Stimulated activated CD4-positive, alpha-beta T cell treated with anti-CD3 and anti-CD28 coated beads, Interleukin-4, amount 100 ng/mL, for 24 hours (primary cell): ENCODE measurements at places on chromosomes 5 and 9.

DNA sequence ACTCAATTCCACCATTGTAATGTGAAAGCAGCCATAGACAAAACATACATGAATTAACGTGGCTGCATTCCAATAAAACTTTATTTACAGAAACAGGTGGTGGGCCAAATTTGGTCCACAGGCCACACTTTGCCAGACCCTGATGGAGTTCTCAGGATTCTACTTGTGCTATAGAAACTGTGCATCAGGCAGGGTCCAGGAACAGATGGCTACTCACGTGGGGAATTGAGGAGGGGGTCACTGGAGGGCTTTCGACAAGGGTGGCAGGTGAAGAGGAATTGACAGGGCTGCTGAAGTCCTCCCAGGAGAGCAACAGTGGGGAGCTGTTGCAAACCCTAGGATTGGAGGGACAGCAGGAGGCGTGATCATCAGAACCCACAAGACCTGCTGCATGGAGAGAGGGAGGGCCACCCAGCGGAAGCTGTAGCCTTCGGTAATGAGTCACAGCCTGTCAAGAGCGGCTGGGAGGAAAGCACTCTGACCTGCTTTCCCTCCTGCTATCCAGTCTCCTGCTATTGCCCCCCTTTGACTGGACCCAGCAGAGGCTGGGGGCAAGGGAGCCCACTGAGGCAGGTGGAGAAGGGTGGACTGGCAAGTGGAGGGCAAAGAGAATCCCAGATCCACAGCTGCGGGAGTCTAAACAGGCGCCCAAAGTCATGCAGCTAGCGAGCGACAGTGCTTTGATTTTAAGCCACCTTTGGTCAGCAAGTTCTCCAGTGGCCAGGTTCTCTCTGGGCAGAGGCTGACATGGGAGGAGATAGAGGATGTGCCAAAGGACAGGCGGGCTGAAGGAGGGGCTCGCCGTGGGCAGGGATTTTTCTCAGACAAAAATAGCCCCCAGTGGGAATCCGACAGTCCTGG lies 138.3 kb upstream of the SMIM23 start:
- DNase-seq: no peak

GRCh38 chr5:164364237-164365208 lies 859.1 kb downstream of the MAT2B start:
- no peak for DNase-seq

DNA sequence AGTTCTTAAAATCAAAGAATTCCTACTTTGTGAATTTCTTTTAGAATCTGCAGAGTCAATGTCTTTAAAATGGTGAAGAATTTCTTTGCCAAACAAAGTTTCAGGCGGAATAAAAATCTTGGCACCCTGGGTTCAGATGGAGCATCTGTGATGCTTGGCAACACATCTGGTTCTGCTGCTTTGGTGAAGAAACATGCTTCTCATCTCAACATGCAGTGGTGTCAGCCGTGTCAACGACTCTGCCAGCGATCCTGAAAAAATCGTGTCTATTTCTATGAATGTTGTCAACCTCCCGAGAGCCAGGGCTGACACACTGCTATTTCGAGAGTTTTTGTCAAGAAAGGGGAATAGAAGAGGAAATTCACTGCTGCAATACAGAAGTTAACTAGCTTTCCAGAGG lies 151.5 kb downstream of the SLF1 start:
- no peak for DNase-seq

DNA sequence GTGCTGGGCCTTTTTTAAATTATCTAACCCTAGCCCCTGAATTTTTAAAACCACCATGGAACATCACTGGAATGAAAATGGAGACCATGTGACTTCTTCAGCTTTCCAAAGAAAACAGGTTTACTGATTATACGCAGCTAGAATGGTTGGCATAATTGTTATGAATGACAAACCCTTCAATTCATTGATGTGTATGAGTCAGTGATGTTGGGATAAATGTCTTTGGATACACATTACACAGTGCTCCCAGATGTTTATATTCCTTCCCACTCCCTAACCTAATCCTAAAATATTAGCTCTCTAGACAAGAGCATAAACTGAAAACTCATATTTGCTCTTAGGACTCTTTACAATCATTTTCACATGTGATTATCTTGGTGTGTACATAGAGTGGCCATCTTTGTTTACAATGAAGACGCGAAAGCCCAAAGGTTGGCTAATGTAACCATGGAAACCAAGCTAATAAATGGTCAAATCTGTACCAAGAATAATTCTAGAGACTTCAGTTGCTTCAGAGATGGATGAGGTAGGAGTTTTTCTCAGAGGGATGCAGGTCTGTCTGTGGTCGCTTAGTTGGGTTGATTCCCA lies 131.2 kb upstream of the HMHB1 start:
- DNase-seq: no peak

DNA sequence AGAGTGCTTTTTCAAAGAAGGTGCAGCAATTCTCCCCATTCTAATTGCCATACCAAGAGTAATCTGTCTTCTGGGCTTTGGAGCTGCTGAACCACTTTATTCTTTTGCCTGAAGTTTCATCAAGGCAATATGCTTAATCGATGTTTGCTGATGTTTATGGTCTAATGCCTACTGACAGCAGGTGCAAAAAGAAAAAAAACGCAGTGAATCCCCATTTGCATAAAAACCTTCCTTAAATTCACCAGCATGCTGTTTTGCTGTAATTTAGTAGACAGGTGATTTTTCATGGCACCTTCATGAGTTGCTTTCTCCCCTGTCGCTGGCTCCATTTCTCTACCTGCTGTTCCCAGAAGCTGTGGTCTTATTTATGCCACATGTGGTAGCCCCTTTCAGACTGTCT lies 83.1 kb upstream of the MAST4 start:
- DNase-seq: no peak

DNA sequence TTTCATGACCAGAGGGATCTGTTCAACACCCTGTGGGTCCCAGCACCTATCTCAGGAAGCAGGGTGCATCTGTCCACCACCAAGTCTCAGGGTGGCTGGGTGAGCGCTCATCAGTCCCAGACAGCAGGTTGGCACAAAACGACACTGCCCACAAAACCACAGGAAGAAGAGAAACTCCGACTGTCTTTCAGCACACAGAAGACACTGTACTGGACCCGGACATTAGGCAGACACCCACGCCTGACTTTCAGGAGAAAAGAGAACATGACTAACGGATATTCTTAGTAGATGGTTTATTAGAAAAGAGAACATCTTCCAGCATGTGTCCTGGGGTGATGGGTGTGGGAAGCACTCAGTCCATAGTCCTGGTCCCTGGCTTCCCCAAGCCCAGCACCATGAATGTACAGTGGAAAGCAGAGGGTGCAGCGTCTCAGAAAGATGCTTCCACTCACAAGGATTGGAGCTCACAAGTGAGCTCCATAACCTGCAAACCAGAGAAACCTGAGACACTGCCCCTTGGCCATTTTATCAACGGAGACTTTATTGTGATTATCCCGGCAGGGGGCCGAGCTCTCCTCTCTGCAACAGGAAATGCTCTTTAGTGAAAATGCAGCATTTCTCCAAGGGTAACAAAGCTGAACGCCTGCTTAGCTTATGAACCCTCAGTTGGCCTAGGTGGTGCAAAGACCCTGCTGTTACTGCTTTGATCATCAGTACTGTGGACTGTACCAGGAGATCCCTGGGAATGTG lies 35.8 kb upstream of the LCP2 start:
- DNase-seq: peak; percentile 74

- DNase-seq: no peak
These were observed 82.9 kb downstream of the RAPGEF1 start for GRCh38 chr9:131657037-131657377.

GRCh38 chr5:120043431-120043830 lies 414.1 kb downstream of the FAM170A start:
- DNase-seq: no peak

DNA sequence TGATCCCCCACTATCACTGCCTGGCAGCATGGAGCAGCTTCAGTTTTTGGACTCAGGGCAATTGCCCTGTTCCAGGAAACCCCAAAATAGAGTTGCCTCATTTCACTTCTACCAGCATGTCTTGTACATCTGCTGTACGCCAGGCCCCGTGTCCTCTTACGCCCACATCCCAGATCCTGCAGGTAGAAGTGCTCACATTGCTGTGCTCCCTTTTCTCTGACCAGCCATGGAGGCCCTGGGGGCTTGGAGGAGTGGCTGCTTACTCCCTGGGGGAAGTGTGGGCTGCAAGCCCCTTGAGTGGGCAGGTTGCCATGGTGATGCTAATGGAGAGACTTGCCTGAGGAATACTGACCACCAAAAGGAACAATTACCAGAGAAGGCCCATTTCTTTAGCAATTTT lies 55.6 kb upstream of the KCNIP1 start:
- no peak for DNase-seq

DNA sequence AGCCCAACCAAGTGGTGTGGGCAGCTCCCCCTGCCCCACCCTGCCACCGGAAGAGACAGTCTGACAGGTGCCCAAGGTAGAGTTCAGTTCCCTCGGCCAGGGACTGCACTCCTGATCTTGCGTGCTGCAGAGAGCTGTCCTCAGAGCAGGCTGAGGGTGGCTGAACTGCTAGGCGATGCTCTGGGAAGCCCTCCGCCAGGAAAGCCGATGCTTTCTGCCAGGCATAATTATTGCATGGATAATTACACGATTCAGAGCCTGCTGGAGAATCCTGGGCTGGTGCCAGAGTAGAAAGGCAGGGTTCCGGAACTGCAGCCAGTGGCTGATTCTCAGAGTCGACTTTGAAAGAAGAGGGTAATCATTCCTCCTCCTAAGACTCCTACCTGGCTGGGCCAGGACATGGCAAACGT lies 19.3 kb downstream of the KCNIP1 start:
- no peak for DNase-seq

DNA sequence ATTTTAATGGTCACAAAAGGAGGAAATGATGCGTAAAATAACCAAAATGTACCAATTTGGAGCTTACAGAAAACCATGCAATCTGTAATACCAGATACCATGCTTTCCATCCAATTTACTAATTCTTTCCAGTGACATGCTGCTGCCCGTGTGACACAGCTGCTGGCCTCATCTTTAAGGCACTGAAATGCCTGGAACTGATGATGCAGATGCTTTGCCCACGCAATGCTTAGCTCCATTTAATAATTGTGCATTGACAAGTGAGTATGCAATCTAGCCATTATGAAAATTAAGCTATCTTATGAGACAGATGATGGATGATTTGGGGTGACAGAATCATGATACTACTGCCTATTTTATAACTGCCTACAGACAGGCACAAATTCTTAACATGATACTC lies 169.2 kb upstream of the CTNND2 start:
- DNase-seq: no peak

- no peak for DNase-seq
These were observed 700.2 kb upstream of the PTPRD start for GRCh38 chr9:11312966-11313365.

- peak; percentile 83 for DNase-seq
These were observed 28.2 kb downstream of the SLC6A7 start for GRCh38 chr5:150217873-150218692.

DNA sequence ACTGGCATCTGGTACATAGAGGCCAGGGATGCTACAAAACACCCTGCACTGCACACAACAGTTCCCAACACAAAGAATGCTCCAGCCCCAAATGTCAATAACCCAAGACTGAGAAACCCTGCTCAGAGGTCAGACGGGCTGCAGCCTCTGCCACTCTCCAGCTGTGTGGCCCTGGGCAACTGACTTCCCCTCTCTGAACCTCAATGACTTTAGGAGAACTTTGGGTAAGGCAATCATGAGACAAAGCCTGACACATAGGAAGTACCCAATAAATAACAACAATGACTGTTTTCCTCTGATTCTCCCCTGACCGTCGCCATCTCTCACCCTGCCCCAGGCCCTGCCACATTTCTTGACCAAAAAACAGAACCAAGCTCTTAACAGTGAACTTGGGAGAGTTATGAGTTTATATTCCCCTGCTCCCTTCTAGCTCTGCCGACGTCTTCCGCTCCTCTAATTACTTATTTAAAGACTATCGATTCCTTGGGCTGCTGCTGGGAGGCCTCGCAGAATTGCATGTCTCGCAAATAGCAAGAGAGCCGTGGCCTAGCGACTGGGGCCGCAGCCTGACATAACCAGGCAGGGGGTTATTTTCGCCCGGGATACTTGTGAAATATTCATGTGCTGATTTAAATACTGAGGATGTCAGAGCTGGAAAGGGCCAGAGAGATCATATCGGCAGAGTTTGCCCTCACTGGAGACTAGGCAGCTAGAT lies 24.5 kb upstream of the CRB2 start:
- no peak for DNase-seq

DNA sequence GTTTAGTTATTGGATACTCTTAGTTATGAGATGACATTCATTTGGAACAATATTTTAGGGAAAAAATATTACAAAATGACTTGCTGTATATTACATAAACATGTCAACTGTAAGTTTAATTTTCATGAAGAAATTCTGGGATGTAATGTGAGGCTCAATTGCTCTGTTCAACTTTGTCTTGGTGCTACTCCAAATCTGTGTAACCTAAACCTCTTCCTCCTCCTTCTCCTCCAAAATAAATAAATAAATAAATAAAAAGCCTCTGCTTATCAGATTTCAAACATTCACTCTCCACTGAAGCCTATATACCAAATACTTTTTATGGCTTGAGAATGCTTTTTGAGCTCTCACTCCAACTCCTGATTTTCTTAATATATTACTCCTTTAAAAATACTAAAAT lies 27.7 kb downstream of the ACTBL2 start:
- DNase-seq: no peak

GRCh38 chr5:75457691-75458090 lies 53.7 kb downstream of the CERT1 start:
- no peak for DNase-seq

DNA sequence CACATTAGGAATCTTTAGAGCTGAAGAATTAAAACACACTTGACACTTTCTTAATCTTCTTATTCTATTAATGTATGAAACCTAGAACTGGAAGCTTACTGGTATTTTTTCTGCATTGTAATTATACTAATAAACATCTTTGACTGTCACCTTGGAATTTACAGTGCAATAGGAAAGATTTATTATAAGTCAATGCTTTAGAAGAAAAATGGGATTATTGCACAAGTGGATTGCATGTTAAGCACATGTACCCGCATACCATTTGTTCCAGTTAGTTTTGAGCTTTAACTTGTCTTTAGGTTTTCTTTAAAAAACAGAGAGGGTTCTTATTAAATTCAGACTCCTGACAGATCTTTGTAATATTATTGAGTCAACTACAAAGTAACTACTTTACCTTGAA lies 278.5 kb downstream of the CCDC171 start:
- DNase-seq: no peak

DNA sequence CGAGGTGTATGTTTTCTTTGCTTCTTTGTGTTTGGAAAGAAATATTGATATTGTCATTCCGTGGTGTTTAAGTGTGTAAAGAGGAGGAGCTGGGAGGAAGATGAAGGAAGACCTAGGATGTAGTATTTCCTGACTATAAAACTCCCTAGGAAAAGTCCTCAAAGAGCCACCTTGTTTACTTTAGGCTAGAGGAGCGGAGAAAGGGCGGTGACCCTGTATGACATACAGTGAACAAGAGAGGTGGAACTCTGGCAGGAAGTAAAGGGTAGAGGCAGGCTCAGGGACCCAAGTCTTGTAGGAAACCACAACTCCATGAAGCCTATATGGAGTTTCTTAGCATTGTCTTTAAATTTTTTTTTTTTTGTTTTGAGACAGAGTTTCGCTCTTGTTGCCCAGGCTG lies 303.9 kb downstream of the DOCK8 start:
- DNase-seq: no peak
